Stimulated activated CD4-positive, alpha-beta T cell treated with anti-CD3 and anti-CD28 coated beads, Interleukin-15, amount 100 ng/mL, for 24 hours (primary cell): ENCODE measurements at places on chromosomes 3 and 15.

DNA sequence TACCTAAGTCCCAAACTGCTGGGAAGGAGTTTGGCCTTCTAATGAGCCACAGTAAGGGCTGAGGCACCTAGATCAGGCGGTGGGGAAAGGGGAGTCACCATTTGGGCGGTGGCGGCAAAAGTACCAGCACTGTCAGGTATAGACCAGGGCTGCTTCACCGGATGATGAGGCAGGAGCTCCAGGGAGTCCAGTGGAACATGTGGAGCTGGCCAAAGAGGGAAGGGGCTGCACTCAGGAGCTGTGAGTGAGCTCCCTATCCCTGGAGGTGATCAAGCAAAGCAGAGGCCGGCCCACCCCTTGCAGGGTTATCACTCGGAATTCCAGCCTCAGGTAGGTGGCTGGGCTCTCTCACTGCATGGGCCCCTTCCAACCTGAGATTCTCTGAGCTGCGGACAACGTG lies 108.4 kb downstream of the SEC22A start:
- DNase-seq = no peak

DNA sequence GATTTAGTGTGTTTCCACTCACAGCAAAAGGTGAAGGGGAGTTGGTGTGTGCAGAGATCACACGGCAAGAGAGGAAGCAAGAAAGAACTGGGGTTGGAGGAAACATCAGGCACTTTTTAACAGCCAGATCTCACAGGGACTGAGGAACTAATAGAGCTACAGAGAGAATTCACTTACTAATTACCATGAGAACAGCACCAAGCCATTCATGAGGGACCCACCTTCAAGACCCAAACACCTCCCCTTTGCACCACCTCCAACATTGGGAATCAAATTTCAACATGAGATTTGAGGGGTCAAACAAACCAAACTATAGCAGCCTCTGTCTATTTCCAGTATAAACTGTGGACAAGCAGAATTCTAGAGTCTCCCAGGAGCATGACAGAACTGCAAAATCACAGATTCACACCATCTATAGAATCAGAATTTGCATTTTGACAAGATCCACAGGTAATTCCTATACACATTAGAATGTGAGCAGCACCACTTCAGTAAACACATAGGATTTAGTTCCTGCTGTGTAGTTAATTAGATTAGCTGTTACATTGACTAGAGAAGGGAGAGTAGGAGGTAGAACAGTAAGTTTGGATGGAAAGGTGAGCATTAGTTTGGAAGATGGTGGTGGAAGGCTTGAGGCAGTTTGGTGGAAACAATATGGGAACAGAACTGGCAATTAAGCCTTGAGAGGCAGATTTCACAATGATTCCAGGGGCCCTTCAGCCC lies 311.7 kb downstream of the NSUN3 start:
- DNase-seq = no peak

GRCh38 chr15:59501597-59501996 lies 63.6 kb downstream of the FAM81A start:
- DNase-seq = peak; percentile 27

- no peak for DNase-seq
Measured at GRCh38 chr3:183517607-183518006, 37.9 kb downstream of the KLHL6 start.

DNA sequence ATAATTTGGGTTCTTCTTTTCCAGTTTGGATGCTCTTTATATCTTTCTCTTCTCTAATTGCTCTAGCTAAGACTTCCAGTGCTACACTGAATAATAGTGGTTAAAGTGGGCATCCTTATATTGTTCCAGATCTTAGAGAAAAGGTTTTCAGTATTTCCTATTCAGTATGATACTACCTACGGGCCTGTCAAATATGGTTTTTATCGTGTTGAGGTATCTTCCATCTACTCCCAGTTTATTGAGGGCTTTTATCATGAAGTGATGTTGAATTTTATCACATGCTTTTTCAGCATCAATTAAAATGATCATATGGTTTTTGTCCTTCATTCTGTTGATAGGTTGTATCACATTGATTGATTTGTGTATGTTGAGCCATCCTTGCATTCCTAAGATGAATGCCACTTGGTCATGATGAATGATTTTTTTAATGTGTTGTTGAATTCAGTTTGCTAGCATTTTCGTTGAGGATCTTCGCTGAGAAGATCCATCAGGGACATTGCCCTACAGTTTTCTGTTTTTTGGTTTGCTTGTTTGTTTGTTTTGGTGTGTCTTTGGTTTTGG lies 3.0 kb upstream of the LRRC34 start:
- DNase-seq = no peak

DNA sequence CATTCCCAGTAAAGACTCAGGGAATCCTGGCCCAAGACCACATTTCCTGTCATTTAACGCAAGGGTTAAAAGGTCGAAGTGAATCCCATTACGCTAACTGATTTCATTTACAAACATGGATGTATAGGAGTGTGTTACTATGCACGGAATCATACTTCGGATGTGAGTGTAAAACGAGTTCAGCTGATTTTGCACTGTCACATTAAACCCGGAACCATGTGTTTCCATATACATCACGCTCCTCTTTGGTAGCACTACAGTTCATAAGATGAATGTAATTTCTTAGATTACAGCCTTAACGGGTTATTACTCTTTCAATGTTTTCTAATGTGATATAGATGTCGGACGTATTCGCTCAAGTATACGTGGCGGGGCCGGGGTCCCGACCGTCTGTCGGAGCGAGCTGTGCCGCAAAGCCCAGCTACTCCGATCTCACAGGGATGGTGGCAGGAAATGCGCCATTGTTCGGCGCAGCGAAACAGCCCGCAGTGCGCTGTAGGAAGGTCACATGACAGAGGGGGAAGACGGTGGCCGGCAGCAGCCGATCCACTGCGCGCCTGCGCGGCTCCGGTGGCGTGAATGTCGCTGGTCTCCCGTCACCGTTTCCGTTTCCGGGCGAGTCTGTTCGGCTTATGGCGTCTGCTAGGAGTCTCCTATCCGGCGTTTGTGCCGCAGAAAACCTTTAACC lies 97.3 kb downstream of the NPAP1 start:
- peak; percentile 73 for DNase-seq

DNA sequence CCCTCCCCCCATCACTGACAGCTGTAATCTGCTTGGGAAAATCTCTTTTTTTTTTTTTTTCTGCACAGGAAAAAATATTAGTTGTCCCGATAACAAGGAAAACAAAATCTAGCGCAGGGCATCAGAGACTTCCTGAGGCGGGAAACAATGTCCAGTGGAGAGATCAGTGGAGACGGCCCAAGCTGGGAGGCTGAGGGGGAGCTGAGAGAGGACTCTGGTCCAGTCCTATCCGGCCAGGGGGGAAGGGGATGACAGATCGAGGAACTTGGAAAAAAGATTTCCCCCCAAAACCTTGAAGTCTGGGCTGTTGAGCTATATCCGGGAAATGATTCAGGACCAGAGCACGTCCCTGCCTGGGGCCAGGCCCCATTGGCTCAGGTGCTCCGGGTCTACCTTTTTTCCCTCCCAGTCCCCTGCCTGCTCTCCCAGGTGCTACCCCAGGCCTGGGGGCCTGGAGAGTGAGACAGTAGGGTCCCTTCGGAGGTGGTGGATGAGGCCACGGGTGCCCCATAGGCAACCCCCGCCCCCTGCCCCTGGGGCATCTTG lies 14.0 kb upstream of the DLL4 start:
- DNase-seq = no peak

DNA sequence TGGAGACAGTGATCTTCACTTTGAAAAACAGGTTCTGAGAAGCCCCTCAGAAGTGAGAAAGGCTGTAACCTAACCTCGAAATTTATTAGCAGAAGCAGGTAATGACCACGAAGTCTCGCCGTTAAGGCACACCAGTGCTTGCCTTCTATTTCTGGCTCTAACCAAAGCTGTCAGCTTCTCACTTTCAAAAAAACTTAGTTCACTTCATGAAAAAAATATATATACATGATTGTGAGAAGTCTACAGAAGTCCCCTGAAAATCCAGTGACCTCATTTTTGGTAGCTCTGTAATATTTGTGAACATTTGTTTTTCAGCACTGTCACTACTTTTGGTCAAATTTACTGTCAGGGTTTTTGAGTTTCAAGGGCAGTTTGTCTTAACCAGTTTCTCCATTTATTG lies 19.1 kb upstream of the AKAP13 start:
- DNase-seq = no peak

- DNase-seq = no peak
Measured at GRCh38 chr3:139572847-139573672, 33.5 kb upstream of the RBP1 start.

DNA sequence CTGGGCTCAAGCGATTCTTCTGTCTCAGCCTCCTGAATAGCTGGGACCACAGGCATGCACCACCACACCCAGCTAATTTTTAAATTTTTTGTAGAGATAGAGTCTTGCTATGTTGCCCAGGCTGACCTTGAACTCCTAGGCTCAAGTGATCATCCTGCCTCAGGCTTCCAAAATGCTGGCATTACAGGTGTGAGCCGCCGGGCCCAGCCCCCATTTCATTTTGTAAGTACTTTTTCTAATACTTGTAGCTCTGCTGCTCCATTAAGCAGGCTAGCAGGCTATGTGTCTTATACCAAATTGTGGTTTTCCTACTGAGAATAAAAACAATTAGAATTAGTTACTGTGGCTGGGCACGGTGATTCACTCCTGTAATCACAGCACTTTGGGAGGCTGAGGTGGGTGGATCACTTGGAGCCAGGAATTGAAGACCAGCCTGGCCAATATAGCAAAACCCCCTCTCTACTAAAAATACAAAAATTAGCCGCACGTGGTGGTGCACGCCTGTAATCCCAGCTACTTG lies 22.4 kb downstream of the NIPA1 start:
- DNase-seq = no peak

DNA sequence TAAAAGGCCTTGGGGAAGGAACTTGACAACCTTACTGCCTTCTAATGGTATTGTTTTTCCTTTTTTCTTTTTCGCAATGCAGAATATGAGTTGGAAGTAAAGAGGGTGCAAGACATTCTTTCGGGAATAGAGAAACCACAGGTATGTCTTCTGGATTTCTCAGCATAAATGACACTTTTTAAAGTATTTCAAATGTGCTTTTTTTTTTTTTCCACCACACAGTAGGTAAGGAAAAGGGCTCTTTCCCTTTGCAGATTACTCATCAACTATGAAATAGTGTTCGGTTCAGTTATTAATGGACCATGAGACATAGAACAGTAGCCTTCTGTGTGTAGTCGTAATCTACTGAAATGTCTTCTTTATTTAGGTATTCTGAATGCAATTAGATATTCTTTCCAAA lies 162.4 kb downstream of the GHSR start:
- DNase-seq = no peak

- no peak for DNase-seq
Measured at GRCh38 chr3:115975796-115976195, 352.5 kb downstream of the GAP43 start.

GRCh38 chr15:38688761-38689160 lies 124.1 kb upstream of the RASGRP1 start:
- peak; percentile 78 for DNase-seq

- no peak for DNase-seq
Measured at GRCh38 chr15:65532738-65533051, 2.4 kb downstream of the HACD3 start.
